Activated naive CD4-positive, alpha-beta T cell treated with anti-CD3 and anti-CD28 coated beads, Interleukin-2, amount 50 U/mL, for 72 hours (primary cell): ENCODE measurements at places on chromosomes 12 and 14.

- no peak for DNase-seq
Measured at GRCh38 chr12:46370380-46370734, 2.2 kb downstream of the SLC38A2 start.

- no peak for DNase-seq
Measured at GRCh38 chr12:98001430-98001829, 514.0 kb upstream of the TMPO start.

DNA sequence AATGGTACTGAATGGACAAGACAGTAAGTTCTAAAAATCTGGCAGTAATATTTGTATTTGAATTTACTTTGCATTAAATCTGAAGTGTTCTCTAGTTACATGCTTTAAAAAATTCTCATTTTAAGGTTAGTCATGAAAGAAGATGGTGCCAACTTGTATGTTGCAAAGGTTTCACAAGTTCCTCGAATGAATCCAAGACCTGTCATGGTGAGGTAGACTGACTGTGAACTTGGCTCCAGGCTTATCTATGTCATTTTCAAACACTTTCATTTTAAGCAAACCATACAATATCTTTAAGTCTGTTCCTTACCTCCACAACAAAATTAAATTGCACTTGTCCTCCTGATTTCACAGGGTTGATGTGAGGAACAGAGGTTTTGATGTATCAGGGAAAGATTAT is 23.4 kb downstream of the CLEC2D start:
- no peak for DNase-seq

- no peak for DNase-seq
Measured at GRCh38 chr12:1436015-1436414, 158.4 kb downstream of the FBXL14 start.

- DNase-seq = no peak
Measured at GRCh38 chr12:58068706-58069105, 127.3 kb downstream of the ATP23 start.

- DNase-seq = no peak
Measured at GRCh38 chr12:20507056-20507455, 138.7 kb downstream of the PDE3A start.

DNA sequence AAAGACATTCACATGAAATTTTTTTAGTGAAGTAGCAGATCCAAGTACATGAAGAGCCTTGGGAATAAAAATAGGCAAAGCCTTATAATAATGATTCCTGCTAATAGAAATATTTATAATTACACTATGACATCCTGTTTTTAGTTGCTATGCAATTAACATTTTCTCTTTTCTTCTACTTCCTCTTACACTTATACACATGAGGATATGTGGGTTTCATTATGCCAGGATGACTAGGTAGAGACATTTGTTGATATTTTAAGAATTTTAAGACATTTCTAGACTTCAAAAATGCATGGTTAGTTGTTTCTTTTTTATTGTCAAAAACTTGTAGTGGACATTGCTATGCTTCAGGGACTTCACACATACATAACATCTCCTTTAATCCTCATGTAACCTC is 326.8 kb downstream of the SYT1 start:
- DNase-seq = no peak

GRCh38 chr12:88693837-88694445 is 113.7 kb upstream of the KITLG start:
- DNase-seq = no peak

DNA sequence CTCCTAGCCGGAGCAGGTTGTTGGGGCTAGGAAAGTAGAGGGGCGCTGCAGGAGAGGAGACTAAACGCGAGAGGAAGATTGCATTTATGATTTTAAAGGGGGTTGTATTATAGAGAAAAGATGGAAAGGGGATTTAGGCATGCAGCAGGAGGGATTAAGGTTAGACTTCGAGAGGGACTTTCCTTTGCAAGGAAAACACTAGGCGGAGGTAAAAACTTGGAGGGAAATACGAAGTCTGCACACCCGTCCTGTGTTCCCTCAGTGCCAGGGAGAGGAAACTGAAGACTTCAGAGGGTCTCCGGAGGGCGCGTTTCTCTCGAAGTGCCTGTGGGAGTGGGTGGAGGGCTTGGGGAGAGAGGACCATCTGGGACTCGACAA is 420 bp upstream of the PPP1R1A start:
- no peak for DNase-seq
